ENCODE measurements at places on chromosomes 5 and 9. TPM values are rescaled to one million over a fixed set of nuclear protein-coding genes. Genes with fewer than 3 reads are reported as not detected.

- DNase-seq: no peak
Observed at GRCh38 chr9:127492616-127493015, 41.3 kb downstream of the LRSAM1 start.

FLT4 gene
- 0.03 TPM for polyA plus RNA-seq

GRCh38 chr5:152329761-152330283 lies 75.3 kb downstream of the NMUR2 start:
- DNase-seq: no peak

GRCh38 chr9:93148721-93149120 lies 14.7 kb upstream of the NINJ1 start:
- no peak for DNase-seq

- no peak for DNase-seq
Observed at GRCh38 chr5:39835371-39835770, 410.6 kb upstream of the DAB2 start.

All from keratinocyte (primary cell).